ENCODE measurements at places on chromosomes 3 and 15.

- peak; percentile 86 for DNase-seq
- H3K27ac ChIP-seq, result no peak overlapping the region
- H3K27me3 ChIP-seq, result no peaks in the 10 kb centered on the region
- H3K36me3 ChIP-seq, result no peaks in the 10 kb centered on the region
These were observed 92.0 kb downstream of the SNRK start for GRCh38 chr3:43378066-43378935.

- peaks cover 31% of the 10 kb centered on the region for H3K4me1 ChIP-seq
- DNase-seq, result peak; percentile 81
- H3K4me3 ChIP-seq, result no peak overlapping the region
- H3K36me3 ChIP-seq, result no peaks in the 10 kb centered on the region
- H3K27ac ChIP-seq, result no peak overlapping the region
These were observed 17.5 kb upstream of the GASK1A start for GRCh38 chr3:42961633-42962032.

DNA sequence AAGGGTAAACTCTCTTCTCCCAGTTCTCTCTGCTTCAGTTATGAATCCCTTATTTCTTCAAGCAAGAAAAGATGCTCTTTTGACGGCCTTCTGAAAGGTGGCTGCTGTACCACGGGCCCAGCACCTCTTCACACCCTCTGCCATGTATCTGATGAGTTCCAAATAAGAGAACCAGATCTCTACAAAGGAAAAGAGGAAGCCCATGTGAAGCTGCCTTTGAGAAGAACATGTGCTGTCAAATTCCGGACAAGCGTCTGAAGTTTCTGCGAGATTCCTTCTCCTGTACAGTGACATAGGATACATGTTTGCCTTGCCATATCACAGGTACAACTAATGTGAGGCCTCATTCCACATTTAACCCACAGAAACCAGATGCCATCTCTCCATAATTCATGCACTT, 59.2 kb downstream of the SH3BP5 start:
- no peaks in the 10 kb centered on the region for H3K36me3 ChIP-seq
- H3K27ac ChIP-seq, result no peak overlapping the region
- DNase-seq, result no peak
- H3K4me1 ChIP-seq, result no peaks in the 10 kb centered on the region

DNA sequence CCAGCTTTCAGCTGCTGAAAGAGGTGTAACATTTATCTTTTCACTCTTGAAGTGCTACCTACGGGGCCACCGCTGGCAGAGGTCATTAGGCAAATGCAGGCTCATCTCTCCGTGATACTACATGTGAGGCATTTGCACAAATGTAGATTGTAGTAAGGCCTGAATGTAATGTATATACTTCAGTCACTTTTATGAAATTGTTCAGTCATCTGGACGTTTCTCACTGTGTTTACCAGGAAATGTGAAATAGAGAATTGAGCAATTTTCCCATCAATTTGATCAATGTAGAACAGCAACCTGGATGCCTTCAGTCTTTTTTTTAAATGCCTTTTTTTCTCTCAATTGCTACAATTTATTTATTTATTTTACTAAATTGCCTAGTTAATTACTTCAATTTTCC, 368.3 kb upstream of the AZI2 start:
- H3K4me3 ChIP-seq, result no peak overlapping the region
- H3K4me1 ChIP-seq, result no peaks in the 10 kb centered on the region
- no peaks in the 10 kb centered on the region for H3K27me3 ChIP-seq
- no peaks in the 10 kb centered on the region for H3K36me3 ChIP-seq
- no peak for DNase-seq

Data from Karpas-422 (cell line).